ENCODE measurements at places on chromosomes 3 and 15.

DNA sequence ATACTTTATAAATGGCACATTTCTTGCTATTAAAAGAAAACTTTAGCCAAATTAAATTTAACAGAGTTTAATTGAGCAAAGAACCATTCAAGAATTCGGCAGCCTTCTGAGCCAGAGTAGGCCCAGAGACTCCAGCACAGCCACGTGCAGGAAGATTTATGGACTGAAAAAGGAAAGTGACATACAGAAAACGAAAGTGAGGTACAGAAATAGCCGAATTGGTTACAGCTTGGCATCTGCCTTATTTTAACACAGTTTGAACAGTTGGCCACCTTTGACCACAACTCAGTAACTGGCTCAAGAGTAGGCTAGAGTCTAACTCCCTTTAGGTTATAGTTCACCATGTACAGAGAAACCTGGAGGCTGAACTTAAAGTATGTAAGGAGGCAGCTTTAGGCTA lies 17.6 kb downstream of the CFAP44 start:
- no peak for DNase-seq

- no peak for DNase-seq
Observed at GRCh38 chr3:114557791-114558190, 264.0 kb downstream of the TIGIT start.

- DNase-seq: no peak
Observed at GRCh38 chr3:134126153-134126552, 96.4 kb upstream of the SLCO2A1 start.

DNA sequence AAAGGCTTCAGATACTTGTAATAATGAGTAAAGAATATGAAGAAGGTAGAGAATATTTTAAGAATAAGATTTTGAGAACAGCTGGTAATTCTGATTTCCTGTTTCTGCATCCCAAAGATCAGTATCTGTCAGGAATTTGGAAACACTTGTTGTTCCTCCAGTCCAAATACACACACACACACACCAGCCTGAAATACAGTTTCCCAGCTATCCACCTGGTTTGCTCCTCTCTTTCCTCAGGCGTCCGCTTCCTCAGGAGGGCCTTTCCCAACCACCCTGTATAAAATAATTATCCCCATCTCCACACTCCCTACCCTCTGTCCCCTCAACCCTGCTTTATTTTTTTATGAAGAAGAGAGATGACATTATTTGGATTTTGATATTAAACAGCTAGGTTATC lies 2.0 kb upstream of the FSIP1 start:
- DNase-seq: no peak

- DNase-seq: no peak
Observed at GRCh38 chr3:63228087-63228486, 50.0 kb upstream of the SYNPR start.

GRCh38 chr3:134001251-134001650 lies 28.5 kb downstream of the SLCO2A1 start:
- no peak for DNase-seq

DNA sequence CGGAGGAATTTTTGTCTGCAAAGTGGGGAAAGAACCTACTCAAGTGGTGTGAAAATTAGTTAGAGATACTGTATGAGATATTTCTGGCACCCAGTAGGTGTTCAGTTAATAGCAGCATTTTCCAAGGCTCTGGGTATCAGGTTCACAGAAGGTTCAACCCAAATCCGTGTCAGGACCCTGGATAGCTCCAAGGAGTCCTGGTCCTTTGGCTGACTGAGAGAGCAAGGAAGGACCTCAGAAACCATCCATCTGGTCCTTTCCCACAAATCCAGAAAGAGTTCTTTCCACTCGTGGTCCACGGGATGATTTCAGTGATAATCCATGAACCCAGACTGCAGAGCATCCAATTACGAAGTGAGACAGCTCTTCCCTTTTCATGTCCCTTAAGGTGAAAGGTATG lies 51.4 kb downstream of the SLC6A11 start:
- no peak for DNase-seq

GRCh38 chr15:29596266-29596665 lies 226.0 kb downstream of the TJP1 start:
- DNase-seq: no peak

GRCh38 chr3:157861076-157861765 lies 245.0 kb downstream of the SHOX2 start:
- no peak for DNase-seq

GRCh38 chr3:189622629-189623028 lies 8.6 kb upstream of the TP63 start:
- no peak for DNase-seq

DNA sequence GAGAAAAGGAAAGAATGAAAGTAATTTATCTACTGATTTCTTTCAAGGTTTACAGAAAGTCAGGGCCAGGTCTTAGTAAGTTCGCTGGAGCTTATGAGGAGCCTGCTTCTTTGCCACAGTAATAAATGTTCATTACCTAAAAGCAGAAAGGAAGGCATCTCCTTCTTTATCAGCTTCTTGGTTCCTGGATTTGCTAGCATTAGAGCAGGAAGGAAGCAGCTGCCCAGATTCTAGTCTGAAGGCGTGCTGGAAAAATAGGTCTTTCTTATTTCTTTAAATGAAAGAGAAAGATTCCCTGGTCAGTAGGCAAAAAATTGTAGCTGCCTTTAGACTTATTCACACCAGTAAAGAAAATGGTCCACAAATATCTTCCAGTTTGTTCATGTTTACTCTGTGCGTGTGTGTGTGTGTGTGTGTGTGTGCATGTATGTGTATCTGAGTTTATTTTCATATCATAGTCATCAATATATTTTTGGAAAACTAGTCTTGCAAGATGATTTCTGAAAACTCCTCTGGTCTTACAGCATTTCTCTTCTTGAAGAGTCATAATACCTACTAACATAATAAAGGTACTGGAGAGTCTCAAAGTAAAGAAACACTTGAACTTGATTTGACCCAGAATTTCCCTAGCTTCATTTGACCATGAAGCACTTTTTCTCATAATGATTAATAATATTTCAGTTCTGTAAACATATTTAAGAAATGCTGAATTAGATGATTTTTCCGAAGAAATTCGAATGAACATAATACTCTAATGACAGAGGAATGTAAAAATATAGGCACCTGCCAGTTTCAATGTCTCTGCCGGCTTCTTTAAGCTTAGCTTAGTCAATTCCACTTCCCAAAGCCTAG lies 255.3 kb upstream of the ZPLD1 start:
- DNase-seq: no peak

GRCh38 chr15:38048001-38048455 lies 113.6 kb downstream of the TMCO5A start:
- DNase-seq: no peak

DNA sequence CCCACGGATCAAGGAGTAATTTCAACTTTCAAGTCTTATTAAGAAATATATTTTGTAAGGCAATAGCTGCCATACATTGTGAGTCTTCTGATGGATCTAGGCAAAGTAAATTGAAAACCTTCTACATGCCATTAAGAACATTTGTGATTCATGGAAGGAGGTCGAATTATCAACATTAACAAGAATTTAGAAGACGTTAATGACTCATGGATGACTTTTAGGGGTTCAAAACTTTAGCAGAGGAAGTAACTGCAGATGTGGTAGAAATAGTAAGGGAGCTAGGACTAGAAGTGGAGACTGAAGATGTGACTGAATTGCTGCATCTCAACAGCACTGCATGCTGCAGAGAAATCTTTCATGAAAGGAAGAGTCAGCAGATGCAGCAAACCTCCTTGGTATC lies 48.1 kb upstream of the DCUN1D1 start:
- DNase-seq: no peak

- DNase-seq: no peak
Observed at GRCh38 chr3:177615015-177615414, 417.7 kb upstream of the TBL1XR1 start.

GRCh38 chr15:83398626-83399025 lies 48.5 kb upstream of the SH3GL3 start:
- DNase-seq: no peak

GRCh38 chr15:58258501-58259292 lies 120.5 kb downstream of the AQP9 start:
- no peak for DNase-seq

DNA sequence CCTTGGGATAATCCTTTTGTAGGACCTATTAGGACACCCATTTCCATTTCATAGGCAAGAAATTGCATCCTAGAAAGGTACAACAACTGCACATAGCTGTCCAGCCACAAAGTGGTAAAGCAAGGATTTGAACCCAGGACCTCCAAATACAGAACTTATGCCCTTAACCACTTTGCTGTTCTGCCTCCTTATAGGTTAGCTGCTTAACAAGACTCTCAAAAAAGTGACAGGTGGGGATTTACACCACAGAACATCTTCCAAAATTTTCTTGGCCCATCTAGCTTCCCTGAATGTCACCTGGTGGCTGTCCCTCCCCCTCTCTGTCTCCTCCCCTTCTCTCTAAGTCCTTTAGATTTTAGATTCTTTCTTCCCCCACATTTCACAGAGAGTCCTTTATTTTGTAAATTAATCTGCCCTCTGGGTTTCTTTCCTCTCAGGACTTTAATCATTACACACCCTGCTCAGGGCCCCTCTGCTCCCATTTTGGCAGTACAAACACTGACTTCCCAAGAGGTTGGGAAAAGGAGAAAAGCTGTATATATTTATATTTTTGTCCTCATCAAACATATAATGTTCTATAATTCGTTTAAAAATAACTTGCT lies 120.6 kb downstream of the CPNE4 start:
- DNase-seq: no peak

DNA sequence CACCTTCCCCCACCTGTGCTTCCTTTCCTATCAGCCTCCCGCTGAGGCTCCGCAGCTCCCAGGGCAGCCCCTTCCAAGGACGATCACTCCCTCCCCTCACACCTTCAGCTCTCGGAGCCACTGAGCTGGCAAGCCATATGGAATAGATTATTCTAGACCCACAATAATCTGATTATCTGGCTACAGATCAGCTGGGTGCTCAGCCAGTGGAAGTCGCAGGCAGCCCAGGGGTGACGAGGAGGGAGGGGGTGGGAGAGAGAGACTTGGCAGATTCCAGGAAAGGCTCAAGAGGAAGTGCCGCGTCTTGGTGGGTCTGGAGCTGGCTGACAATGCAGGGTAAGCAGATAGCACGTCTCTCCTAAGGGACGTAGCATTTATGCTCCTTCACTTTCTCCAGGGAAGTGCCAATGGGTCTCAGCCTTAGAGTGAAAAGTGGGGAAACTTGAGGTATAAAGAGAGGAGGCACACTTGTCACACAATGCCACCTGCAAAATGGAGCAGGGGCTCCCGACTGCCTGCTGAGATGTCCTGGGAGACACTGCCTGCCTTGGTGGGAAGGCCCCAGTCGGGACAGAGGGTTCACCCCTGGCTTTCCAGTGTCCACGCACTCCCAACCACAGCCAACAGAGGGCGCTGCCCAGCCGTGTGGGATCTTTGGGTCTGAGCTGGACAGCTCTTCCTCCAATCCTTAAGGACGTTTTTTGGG lies 9.4 kb upstream of the MESP1 start:
- peak; percentile 41 for DNase-seq

DNA sequence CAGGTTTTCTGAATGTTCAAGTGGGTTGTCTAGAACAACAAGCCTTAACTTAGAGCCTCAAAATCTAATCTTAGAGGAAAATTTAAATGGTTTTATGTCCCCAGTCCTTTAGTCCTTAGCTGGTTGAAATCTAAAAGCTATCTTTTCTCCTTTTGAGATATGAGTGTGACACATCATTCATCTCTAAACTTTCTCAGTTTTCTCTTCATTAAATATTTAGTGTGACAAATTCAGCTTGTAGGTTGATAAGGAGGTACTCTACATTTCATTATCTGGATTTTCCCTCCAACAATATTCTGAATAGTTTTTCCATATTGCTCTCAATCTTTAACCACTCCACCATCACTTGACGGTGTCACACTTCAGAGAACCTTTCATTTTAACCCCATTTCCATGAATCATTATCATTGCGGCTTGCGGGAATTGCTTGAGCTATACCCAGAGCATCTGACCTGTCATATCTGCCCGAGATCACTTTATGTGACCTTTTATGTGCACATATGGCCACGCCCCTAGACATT lies 16.1 kb upstream of the ATP8B4 start:
- DNase-seq: no peak

DNA sequence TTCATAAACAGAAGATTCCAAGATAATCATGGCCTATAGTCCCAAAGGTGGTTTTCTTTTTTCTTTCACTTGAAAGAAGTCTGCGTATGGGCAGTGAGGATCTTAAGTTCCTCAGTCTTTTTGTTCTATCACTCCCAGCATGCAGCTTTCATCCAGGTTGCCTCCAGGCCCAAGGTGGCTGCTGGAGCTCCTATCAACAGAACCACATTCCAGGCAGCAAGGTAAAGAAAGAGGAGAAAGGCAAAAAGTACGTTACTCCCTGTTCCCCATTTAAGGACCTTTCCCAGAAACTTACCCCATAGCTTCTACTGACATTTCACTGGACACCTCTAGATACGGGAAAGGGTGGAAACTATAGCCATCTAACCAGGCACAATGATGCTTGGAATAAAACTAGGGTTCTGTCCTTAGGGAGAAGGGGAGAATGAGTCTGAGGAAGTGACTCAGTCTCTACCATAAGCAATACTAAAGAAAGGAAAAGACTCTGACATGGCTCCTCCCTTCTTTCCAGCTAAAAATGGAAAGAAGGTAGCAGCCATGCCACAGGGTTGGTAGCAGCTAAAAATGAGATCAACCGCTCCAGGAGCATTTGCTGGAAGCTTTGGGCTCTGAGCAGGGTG lies 313.9 kb upstream of the NR2E3 start:
- DNase-seq: no peak

- no peak for DNase-seq
Observed at GRCh38 chr15:88043396-88043795, 213.1 kb downstream of the NTRK3 start.

DNA sequence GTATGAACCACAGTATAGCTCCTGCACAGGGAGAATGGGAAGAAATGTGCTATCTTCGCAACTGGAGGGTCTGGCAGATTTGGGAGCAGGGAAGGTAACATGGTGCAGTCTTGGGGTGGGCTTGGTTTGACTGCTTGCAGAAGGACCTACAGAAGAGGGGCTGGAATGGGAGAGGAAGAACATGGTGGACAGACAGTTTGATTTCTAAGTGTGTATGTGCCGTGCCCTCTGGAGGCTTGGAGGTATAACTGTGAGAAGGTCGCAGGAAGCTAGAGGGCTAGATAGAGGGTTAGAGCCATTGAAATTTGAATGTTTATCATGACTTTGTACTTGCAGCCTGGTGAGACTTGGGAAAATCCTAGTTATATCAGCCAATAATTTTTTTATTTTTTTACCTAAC lies 169.2 kb downstream of the SQOR start:
- DNase-seq: no peak

- no peak for DNase-seq
Observed at GRCh38 chr3:14509796-14510100, 30.4 kb downstream of the GRIP2 start.

GRCh38 chr3:172213904-172214303 lies 174.5 kb downstream of the FNDC3B start:
- DNase-seq: no peak

GRCh38 chr15:48031466-48031865 lies 89.3 kb upstream of the SLC24A5 start:
- DNase-seq: peak; percentile 28

- no peak for DNase-seq
Observed at GRCh38 chr3:119981386-119981785, 112.9 kb downstream of the GSK3B start.

Measured in NCI-H187 (cell line).